NCI-H2081 treated with DMSO at 0.1 percent for 48 hours (cell line): ENCODE measurements at places on chromosomes 7 and 10.
A peak's percentile ranks its signal among the peaks of the same experiment; 100 is the strongest.

GRCh38 chr7:16914771-16915170 is 33.0 kb upstream of the AGR3 start:
- no peak for DNase-seq

DNA sequence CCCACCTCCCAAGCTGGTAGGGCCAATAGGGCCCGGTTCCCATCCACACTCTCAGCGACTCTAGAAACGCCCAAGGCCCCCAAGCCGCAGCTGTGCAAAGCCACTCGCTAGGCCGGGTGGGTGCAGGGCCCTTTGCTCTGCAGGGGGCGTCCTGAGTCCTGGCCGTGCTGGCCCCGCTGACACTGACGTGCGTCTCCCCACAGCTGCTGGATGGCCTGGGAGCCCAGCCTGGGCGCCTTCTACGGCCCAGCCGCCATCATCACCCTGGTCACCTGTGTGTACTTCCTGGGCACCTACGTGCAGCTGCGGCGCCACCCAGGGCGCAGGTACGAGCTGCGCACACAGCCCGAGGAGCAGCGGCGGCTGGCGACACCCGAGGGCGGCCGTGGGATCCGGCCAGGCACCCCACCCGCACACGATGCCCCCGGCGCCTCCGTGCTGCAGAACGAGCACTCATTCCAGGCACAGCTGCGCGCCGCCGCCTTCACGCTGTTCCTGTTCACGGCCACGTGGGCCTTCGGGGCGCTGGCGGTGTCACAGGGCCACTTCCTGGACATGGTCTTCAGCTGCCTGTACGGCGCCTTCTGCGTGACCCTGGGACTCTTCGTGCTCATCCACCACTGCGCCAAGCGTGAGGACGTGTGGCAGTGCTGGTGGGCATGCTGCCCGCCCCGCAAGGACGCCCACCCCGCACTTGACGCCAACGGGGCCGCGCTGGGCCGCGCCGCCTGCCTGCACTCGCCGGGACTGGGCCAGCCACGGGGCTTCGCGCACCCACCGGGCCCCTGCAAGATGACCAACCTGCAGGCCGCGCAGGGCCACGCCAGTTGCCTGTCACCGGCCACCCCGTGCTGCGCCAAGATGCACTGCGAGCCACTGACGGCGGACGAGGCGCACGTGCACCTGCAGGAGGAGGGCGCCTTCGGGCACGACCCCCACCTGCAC is 31.6 kb upstream of the KNDC1 start:
- no peak for DNase-seq

GRCh38 chr10:5595994-5596471 is 70.4 kb downstream of the ASB13 start:
- no peak for DNase-seq

- DNase-seq = no peak
Measured at GRCh38 chr7:66930341-66930740, 9.3 kb downstream of the TMEM248 start.

- no peak for DNase-seq
Measured at GRCh38 chr7:92955081-92955480, 118.7 kb upstream of the CDK6 start.

GRCh38 chr7:42878303-42878702 is 33.6 kb downstream of the C7orf25 start:
- DNase-seq = no peak

DNA sequence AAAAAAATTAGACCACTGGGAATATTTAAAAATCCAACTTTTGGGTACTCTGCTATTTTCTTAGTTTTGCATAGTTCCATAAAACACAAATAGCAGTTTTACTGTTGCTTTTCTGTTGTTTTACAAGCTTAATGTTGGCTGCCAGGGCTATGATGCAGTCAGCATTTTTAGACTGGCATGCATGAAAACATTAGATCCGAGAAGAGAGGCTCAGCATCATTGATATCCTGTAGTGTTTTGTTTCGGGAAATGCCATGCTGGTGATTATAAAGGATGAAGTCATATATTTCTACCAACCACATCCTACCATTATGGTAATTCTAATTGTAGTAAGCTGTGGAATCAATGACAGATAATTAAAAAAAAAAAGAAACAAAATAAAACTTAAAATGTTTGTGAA is 104.6 kb downstream of the MBL2 start:
- no peak for DNase-seq

GRCh38 chr10:75513292-75513885 is 82.0 kb downstream of the LRMDA start:
- no peak for DNase-seq

DNA sequence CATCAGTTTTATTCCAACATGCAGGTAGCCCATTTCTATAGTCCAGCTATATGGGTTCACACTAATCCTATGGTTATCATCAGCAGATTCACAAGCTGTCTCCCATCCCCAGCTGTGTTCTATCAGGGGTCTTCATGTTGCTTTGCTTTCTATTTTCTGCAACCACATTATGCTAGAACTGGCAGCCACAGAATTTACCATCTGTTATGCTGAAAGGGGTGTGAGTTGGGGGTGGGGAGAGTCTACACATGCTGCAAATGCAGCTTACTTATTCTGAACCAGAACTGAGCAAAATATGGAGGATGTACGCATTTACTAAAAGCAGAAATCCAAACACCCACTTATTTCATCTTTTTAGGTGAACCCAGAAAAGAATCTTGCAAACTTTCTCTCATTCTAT is 32.9 kb downstream of the SHTN1 start:
- DNase-seq = no peak

DNA sequence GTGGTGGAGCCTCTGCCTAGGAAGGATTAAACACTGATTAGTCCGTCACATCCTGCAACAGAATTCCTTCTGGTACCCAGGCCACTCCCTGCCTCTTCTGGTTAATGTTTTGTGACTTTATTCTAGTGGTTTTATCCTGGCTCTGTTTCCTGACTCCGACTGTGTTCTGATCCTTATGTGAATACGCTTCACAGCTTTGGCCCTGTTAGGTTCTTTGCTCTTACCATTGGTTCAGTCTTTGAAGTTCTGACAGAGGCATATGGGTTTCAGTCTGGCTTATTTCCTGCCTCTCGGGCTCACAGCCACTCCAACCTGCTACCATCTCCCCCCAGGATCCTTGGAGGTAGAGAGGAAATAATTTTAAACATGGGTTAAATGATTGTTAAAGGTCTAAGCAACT is 23.2 kb upstream of the FGL2 start:
- no peak for DNase-seq

- DNase-seq = no peak
Measured at GRCh38 chr10:51999096-51999495, 299.7 kb upstream of the CSTF2T start.

GRCh38 chr10:72688208-72688651 is 3.7 kb upstream of the MCU start:
- DNase-seq = no peak

- no peak for DNase-seq
Measured at GRCh38 chr7:55060636-55061022, 41.8 kb downstream of the EGFR start.

DNA sequence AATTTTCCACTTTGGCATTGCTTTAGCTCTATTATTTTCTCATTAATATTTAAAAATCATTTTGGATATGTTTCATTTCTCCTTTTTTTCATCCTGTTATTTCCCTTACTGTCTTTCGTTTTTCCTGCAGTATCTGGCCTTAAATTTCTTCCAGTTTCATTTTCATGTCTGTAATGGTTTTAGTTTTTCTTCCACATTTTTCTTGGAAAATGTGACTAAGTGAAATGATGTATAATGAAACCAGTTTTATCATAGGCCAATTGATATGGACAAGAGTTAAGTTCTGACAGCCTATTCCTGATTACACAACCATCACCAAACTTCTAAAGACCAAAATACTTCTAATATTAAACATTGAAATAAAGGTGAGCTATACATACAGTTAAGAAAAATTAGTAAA is 158.5 kb downstream of the LHFPL3 start:
- DNase-seq = no peak

- no peak for DNase-seq
Measured at GRCh38 chr7:50629238-50629901, 64.2 kb upstream of the DDC start.

- no peak for DNase-seq
Measured at GRCh38 chr10:103872137-103872931, 17.0 kb upstream of the SH3PXD2A start.

GRCh38 chr10:26567351-26567721 is 129.2 kb downstream of the APBB1IP start:
- no peak for DNase-seq

DNA sequence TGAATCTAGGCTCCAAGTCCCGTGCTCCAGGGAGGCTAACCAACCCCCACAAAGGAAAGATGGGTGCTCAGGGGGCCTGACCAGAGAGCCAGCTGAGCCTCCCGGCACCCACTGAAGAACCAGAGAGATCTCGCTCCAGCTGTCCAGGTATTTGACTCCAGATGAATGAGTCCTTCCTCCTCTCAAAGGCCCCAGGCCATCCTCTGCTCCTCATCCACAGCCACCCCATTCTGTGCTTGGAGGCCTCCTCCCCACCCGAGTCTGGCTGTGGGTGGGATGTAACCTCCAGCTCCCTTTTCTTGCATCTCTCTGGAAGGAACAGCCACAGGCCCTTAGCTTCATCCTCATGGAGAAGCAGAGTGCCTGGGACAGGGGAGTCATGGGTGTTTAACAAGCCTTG is 44.6 kb downstream of the VSTM4 start:
- DNase-seq = no peak

DNA sequence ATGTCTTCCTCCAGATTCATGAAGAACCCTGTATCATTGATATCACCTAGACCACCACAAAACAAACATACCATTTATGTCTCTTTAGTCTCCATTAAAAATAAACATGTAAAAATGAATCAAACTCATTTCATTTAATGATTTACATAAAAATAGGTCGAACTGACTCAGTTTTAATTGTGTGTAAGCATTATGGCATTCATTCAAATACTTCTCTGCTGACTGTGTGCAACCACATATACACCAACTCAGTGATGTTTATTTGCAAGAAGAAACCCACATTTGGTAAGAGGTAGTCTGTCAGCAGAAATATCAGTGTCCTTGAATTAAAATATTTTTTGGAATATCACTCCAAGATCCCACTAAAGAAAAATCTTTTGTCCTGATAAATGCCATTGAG is 30.5 kb downstream of the ABCB1 start:
- DNase-seq = no peak

DNA sequence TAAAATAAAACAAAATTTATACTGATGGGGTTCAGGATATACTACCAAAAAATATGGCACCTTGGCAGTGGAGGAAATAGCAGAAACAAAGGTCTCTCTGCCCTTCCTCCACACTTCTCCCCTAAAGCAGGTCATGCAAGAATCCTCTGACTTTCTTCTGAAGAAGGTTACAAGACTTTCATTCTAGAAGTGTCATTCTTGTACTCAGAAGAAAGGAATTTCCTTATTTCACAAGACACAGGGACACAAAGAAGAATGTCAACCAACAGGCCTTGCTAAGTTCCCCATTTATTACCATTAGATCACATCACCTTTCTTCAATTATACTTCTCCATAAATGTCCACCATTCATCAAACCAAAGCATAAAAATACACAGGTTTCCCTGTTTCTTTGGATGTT is 470.2 kb downstream of the PAXIP1 start:
- DNase-seq = no peak

- no peak for DNase-seq
Measured at GRCh38 chr7:17195576-17195975, 102.9 kb upstream of the AHR start.

DNA sequence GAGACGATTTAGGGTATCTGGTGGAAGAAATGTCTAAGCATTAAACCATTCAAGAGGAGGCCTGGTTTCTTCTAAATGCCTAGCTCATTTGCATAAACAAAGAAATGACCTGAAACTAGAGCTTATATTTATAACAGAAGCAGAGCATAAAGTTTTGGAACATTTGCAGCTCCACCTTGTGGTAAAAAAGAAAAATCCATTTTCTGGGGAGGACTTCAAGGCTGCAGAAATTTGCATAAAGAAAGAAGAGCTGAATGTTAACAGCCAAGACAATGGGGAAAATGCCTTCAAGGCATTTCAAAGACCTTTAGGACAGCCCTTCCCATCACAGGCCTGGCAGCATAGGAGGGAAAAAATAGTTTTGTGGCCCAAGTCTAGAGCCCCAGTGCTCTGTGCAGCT is 362.0 kb downstream of the ZNF248 start:
- no peak for DNase-seq

- no peak for DNase-seq
Measured at GRCh38 chr7:11060893-11061292, 87.2 kb downstream of the PHF14 start.

DNA sequence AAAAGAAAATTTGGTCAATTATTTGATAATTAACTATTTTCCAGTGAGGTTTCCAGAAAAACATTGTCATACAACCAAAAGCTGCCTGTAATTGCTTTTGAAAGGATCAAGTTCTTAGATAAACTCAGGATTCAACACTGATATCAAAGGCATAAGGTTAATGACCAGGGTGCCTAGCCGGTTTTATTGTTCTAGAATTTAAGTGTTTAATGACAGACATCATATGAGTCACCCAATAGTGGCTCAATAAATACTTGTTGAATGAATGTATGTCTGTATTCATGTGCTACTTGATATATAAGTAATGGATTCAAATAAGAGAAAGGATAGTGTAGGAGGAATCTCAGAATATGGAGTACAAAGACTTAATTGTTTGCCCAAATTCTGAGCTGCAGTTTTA is 196.1 kb upstream of the LRGUK start:
- DNase-seq = no peak

- no peak for DNase-seq
Measured at GRCh38 chr10:91901784-91902677, 7.3 kb downstream of the FGFBP3 start.

DNA sequence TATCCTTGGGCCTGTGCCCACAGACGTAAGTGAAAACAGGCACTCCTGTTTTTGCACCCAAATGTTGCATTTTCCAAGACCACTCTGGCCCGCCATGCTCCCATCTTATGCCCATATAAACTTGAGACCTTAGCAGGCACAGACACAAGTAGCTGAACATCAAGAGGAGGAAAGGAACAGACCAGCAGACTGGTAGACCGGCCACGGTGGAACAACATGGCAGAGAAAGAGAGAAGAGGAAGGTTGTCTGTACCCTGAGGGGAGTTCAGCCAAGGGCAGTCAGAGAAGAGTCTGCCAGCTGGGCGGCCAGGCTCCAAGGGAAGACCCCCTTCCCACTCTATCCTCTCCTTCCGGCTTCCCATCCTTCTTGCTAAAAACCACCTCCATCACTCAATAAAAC is 85.3 kb downstream of the GPR37 start:
- DNase-seq = no peak

DNA sequence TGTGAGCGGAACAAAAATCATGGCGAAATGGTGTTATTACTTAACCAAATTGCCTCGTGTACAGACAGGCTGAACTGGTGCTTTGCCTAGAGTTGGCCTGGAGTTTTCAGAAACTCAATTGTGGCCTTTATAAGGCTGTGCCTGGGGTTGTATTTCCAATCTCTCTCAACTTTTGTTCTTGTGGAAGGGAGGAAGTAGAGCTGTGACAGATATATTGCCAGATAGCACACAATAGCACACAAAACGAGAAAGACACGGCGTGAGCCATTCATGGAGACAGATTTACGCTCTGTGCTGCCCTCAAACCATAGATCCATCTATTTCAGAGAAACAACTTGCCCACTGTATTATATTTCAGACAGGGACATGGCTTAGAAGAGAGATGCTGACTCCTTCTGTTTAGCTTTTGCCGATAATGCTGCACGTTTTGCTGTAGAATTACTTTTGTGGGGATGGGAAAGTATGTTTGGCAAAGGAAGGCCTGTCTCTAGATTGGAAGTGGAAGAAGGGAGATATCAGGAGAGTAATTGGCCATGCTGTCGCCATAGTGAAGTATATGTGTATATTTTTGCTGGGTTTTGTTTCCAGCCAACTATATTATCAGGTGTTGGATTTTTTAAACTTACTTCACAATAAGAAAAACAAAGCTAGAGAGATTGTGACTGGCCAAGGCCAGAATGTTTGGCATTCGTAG is 80.4 kb downstream of the AUTS2 start:
- DNase-seq = peak; percentile 67

- no peak for DNase-seq
Measured at GRCh38 chr7:122755696-122756095, 53.0 kb upstream of the RNF148 start.
